A172 (cell line): ENCODE measurements at places on chromosomes 2 and 18. TPM values are rescaled to one million over a fixed set of nuclear protein-coding genes. Genes with fewer than 3 reads are reported as not detected.

GNAL gene
- 1.6 and 3.5 TPM in 2 replicates for total RNA-seq

MAPK4 gene
- total RNA-seq: 0.05 and 0.07 TPM in 2 replicates

ARHGAP25 gene
- total RNA-seq: not detected in 2 replicates

NR4A2 gene
- 0.10 TPM in 2 replicates for total RNA-seq

CCDC178 gene
- not detected in 2 replicates for total RNA-seq

CYP1B1 gene
- 0.31 and 0.38 TPM in 2 replicates for total RNA-seq

DUSP2 gene
- total RNA-seq: 0.05 TPM in 1 of 2 replicates, not detected in the other

ONECUT2 gene
- total RNA-seq: 0.36 and 0.71 TPM in 2 replicates

IRS1 gene
- 6.6 and 7.0 TPM in 2 replicates for total RNA-seq

COL3A1 gene
- total RNA-seq: 563 and 691 TPM in 2 replicates

ACVR1C gene
- total RNA-seq: not detected in 2 replicates

GKN1 gene
- total RNA-seq: not detected in 2 replicates

CYTIP gene
- not detected in 2 replicates for total RNA-seq

C2orf72 gene
- total RNA-seq: 2.6 and 10.8 TPM in 2 replicates

SF3B6 gene
- total RNA-seq: 338 and 380 TPM in 2 replicates

MRPL44 gene
- total RNA-seq: 63.1 and 69.4 TPM in 2 replicates

CYP27C1 gene
- 1.1 and 3.0 TPM in 2 replicates for total RNA-seq

ALPG gene
- 0.12 TPM in 1 of 2 replicates, not detected in the other for total RNA-seq

GRCh38 chr2:85868822-85869221 lies 20.0 kb downstream of the ST3GAL5 start:
- no peak for DNase-seq

DNA sequence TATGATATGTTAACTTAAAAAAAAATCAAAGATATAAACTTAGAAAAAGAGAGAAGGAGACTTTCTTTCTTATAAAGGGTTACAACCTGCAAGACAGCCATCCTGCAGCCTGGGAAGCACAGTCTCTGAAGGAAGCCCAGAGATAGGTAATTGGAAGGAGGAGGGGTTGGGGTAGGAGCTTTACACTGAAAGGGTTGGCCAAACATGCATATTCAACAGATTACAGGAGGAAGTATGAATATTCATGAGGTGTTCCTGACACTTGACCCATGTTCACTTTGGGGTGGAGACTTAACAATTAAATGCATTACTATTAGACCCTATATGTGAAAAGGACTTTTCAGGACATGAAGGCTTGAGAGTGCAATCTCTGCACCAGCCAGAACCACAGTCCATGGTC lies 71.7 kb upstream of the CDH2 start:
- DNase-seq: no peak

DNA sequence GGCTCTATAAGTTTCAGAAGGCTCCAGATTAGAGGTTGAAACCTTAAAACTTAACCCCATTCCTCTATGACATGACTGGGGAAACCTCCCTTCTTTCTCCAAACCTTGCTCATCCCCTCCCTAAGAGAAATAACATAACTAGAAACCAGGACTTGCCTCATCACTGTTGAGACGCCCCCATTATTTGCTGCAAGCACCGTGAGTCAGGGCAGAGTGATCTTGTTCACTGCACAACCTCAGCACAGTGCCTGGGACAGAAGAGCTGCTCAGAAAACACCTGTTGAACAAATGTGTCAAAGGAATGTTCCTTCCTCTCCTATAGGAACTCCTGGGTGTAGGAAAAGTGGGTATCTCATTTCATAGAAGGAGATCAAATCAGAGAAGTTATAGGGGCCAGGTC lies 132.7 kb upstream of the CTAGE1 start:
- no peak for DNase-seq

- DNase-seq: no peak
Observed at GRCh38 chr2:188979187-188980114, 5.3 kb downstream of the COL3A1 start.

- DNase-seq: no peak
Observed at GRCh38 chr2:43846140-43846793, 7.5 kb downstream of the ABCG8 start.

DNA sequence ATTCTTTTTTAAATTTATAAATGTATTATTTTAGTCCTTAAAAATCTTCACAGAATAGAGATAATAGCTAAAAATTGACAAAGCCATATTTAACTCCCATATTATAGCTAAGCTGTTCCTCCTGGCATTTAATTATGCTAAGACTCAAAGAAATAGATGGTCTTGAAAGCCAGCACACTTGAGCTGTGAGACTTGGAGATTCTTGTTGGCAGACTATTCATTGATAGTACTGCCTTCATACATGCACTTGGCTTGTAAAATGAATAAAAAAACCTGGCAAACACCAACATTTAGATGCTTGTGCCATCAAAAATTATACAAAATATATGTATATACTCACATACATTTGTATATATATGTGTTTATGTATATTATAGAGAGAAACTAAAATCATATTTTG lies 9.7 kb upstream of the LDAH start:
- no peak for DNase-seq

DNA sequence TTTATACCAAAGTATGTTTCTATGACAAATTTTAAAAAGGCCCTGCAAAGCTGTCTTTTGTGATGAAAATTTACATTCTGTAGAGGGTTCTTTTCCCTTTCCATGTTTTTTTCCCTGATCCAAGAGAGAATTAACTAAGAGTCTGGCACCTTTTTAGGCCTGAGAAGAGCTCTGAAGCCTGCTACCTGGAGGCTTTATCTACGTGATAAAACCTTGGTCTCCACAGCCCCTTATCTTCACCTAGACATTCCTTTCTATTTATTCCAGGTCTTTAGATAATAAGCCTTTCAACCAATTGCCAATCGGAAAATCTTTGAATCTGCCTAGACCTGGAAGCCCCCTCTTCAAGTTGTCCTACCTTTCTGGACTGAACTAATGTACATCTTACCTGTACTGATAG lies 774.1 kb upstream of the LRRTM1 start:
- no peak for DNase-seq

DNA sequence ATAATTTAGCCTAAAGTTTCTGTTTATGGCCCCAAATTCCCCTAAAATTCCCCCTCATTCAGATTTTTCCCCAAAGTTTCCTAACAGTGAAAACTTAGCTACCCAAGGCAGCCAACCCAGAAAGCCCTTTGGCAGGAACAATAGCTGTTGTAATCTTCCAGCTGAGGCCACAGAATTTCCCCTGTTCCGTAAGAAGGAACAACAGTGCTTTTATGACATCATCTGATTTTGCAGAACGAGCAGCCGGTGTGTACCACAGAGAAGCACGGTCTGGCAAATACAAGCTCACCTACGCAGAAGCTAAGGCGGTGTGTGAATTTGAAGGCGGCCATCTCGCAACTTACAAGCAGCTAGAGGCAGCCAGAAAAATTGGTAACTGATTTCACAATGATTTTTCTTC lies 6.3 kb downstream of the TNFAIP6 start:
- no peak for DNase-seq

DNA sequence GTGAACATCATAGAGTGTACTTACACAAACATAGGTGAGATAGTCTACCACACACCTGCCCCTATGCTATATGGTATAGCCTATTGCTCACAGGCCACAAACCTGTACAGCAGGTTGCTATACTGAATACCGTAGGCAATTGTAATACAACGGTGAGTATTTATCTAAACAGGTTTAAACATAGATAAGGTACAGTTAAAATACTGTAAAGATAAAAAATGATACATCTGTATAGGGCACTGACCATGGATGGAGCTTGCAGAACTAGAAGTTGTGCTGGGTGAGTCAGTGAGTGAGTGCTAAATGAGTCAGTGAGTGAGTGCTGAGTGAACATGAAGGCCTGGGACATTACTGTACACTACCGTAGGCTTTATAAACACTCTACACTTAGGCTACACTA lies 267.0 kb upstream of the HS6ST1 start:
- no peak for DNase-seq

DNA sequence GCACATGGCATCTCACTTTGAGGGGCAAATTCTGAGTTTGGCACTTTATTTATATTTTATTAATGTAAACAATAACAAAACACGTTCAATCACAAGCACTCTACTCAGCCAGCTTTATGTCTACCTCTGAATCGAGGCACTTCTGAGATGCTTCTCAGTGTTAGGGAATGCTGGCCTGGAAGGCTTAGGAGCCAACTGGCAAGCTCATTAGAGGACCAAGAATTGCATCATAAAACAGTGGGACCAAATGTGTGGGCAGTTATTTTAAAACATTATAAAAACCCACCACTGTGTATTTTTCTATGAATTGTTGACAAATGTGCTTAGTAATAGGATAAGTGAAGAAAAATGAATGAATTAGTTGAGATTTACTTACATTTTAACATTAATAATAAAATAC lies 46.8 kb upstream of the SMIM21 start:
- no peak for DNase-seq

- no peak for DNase-seq
Observed at GRCh38 chr2:181471226-181471625, 14.0 kb downstream of the ITGA4 start.

DNA sequence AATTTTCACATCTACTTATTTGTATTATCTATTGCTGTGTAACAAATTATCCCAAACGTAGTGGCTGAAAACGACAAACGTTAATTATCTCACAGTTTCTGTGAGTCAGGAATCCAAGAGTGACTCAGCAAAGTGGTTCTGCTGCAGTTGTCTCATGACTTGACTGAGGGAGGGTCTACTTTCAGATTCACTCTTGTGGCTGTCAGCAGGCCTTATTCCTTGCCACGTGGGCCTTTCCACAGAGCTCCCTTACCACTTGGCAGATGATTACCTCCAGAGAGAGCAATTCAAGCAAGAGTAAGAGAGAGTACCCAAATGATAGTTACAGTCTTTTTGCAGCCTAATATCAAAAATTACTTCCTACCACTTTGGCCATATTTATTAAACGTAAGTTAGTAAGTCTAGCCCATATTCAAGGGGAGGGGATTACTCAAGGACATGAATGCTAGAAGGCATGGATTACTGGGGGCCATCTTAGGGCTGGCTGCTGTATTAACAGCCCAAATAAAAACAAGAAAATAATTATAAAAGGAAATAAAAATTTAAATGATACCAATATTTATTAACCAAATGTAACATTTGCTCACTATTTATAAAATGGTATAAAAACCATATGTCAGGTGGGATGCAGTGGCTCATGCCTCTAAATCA lies 48.7 kb upstream of the NBEAL1 start:
- peak; percentile 72 for DNase-seq

GRCh38 chr2:112665113-112665780 lies 19.5 kb downstream of the SLC20A1 start:
- DNase-seq: no peak

GRCh38 chr2:69114534-69114933 lies 101.6 kb downstream of the ANTXR1 start:
- no peak for DNase-seq

DNA sequence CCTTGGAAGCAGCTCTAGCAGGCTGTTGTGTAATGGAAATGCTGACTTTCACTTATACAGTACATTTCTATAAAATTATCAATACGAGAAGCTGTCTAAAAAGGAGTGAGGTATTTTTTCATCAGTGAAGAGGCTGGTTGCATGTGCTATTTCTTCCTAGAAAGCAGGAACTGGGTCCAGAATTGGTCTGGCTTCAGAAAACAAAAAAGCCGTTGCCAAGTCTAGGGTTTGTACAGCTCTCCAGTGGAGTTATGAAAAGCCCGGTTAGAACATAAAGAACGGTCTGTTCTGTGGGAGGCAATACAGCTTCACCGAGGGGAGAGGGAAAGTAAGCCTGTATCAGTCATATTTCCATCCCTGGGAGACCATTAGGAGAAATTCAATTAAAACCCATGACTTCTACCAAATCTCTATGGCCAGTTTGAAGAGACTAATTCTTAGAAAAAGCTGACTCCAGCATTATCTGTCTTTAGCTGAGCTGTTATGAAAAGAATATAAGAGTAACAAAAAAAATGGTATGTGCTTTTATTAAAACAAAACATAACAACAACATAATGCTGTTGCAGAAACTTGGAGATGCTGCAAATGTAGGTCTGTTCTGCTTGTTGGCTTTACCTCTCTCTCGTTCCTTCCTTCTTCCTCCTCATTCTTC lies 217.0 kb downstream of the CMPK2 start:
- no peak for DNase-seq

- no peak for DNase-seq
Observed at GRCh38 chr2:210681491-210681890, 125.1 kb downstream of the CPS1 start.

- peak; percentile 29 for DNase-seq
Observed at GRCh38 chr18:8808001-8808400, 102.6 kb downstream of the MTCL1 start.

DNA sequence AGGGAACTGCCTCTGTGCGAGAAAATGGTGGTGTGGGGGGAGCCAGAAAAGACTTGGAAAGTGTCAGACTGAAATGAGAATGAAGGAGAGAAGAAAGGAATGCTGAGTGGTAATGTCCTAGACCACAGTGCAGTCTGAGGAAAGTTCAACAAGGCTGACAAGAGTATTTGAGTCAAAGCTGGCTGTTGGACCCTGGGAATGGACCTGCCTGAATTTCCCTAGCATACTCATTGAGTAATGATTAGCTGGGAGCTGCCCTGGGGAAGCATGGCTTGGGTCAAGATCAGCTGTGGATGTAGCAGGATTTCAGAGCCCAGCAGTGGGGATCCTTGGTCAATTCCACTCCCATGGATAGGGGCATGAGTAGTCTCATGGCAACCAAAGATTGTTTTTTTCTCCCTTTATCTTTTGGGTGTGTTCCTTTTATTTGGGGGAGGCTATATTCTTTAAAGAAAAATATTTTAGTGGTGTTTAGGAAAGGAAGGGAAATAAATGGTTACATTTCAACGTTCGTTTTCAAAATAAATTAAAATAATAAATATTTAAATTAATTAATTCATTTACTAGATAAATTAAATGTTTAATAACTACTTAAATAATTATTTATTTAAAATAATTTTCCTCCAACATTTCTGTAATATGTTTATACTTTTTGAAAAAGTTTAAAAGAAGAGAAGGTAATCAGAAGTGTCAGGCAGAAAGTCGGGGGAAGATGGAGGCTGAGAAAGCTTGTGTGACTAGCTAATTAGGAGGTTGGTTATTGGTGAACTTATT lies 15.9 kb upstream of the LHCGR start:
- DNase-seq: no peak

GRCh38 chr2:68468801-68469200 lies 1.4 kb downstream of the APLF start:
- DNase-seq: no peak

GRCh38 chr2:225009768-225010167 lies 32.5 kb downstream of the DOCK10 start:
- DNase-seq: no peak

DNA sequence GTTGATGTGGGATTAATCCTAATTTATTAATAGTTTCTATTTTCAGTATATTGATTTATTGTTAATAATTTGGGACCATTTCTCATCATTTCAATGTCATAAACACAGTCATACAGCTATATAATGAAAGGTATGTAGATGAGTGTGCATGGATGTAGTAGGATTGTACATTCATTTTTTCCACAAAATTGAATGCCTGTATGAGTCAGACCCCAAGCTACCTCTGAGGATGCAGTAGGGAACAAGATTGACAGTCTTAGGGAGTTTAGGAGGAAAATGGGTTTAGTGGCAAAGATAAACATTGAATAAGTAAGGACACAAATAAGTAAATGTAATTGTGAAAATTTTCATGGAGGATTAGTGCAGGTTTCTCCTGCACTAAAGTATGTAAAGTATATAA lies 14.1 kb upstream of the TMEFF2 start:
- no peak for DNase-seq
